MV-4-11 (cell line): ENCODE measurements at places on chromosomes 3 and 15.

DNA sequence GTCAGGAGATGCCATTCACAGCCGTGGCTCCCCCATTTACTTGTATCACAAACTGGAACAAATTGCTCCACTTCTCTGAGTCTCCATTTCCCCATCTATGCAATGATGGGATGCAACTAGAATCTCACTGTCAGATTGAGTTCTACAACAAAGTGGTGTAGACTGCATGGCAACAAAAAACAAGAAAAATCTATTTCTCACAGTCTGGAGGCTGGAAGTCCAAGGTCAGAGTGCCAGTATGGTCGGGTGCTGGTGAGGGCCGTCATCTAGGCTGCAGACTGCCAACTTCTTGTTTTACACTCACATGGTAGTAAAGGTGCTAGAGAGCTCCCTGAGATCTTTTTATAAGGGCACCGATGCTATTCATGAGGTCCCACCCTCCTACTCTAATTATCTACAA lies 158.4 kb upstream of the BCL6 start:
- no peak for DNase-seq

DNA sequence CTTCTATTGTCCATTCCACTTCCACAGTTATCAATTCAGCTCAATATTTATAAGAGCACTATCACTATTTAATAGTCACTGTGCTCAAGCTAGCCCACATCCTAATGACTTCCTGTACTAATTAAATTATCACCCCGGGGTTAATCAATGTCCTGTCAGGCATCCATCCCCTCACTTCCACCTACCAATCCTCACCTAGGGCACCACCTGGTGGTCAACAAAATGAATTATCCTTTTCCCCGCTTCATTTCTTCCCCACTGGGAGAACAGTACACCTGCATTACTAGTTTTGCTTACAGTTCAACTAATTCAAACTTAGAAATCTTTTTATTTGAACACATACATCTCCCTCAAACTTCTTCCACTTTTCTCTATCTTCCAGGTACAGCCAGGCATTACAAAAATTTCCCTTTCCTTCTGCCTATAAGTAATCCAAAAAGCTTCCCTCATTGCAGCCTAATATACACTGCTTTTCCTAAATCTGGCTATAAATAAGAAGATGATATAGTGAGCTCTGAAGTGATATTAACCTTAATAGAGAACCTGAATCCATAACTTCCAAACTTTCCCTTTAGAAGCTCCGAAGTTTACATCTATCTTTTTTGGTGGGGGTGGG lies 68.5 kb downstream of the TMCC1 start:
- no peak for DNase-seq

DNA sequence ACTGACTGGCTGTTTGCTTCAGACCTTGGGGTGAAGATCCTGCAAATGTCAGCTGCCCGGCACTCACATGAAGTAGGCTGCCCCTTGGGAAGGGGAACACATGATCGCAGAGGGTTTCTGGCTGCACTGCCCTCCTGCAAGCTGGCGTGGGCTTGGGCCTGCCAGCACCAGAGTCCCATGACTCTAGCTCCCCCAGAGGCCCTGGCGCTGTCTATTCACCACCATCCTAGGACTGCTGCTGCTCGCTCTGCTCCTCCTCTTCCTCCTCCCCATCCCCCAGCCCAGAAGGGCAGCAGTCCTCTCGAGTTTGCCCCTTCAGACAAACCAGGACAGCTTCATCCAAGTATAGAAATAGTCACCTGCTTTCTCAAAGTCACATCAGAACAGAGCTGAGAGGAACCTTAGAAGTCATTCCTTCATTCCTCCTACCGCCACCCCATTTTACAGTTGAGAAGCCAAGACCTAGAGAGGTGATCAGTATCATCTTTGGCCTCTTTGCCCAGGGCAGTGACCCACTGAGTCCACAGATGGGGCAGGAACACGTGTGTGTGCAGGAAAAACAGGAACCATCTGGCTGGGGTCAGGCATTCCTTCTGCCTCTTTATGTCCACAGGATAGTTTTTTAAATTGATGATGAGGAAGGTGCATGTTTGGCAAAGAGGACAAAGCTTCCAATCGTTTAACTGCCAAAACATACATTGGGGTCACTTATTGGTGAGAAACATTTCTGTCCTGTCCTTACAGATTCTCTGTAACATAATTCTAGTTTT lies 13.2 kb downstream of the DPH3 start:
- peak; percentile 10 for DNase-seq

DNA sequence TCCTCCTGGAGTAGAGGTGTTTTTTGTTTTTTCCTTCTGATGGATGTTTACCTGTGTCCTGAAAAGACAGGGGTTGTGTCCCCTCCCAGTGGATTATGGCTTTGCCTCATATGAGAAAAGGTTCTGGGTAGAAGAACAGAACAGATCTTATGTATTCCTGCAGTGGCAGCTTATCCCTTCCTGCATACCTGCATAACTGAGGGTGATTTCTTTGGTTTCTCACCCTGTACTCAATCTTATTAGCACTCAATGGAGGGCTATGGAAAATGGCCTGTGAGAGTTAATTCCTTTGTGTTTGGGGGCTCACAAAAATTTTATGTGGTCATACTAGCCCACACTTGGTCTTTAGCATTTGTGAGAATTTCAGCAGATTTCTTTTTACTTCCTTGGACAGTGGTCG lies 482.0 kb upstream of the ONECUT1 start:
- no peak for DNase-seq

GRCh38 chr15:98874370-98874769 lies 133.2 kb downstream of the PGPEP1L start:
- no peak for DNase-seq

GRCh38 chr3:111715911-111716523 lies 120.9 kb upstream of the ZBED2 start:
- DNase-seq: peak; percentile 37

GRCh38 chr3:57852896-57853295 lies 96.8 kb downstream of the SLMAP start:
- no peak for DNase-seq

- DNase-seq: no peak
These were observed 193.1 kb downstream of the OTOL1 start for GRCh38 chr3:161689584-161690298.

GRCh38 chr3:144458283-144458682 lies 486.7 kb downstream of the DIPK2A start:
- DNase-seq: no peak

GRCh38 chr15:94353488-94353820 lies 122.1 kb downstream of the MCTP2 start:
- no peak for DNase-seq

- DNase-seq: peak; percentile 96
These were observed 37.6 kb upstream of the WDR49 start for GRCh38 chr3:167691366-167691765.

DNA sequence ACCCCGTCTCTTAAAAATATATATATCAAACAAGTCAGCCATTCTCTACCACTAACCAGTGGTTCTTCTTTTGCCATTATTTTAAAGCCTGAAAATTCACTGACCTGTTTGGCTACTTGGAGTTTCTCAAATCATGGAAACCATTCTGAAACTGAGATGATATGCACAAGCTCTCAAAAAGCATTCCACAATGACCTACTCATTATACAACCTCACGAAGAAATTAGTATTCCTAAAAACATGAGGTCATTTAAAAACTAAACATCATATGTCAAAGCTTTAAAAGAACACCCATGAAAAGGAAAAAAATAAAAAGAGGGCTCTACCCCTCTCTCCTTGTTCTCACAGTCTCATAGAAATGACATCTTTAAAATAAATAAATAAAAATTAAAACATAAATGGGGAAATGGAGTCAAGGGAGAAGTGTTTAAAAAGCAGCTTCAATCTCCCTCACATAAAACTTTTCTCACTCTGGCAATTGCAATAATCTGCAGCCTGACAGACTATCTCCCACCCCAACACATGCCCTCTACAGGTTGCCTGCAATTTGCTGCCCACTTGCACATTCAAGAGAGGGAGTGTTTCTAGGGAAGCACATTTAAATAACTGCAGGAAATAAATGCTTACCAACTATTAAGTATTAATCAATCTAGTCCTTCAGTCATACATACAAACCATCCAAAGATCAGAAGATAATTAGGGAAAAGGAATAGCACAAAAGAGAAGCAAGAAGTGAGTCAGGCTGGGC lies 73.3 kb downstream of the TRANK1 start:
- no peak for DNase-seq
